ENCODE measurements at places on chromosomes 2 and 18.

GRCh38 chr2:55025082-55025481, 25.2 kb downstream of the RTN4 start:
- DNase-seq, result no peak

- no peak for DNase-seq
Observed at GRCh38 chr2:115842306-115842705, 1399.9 kb downstream of the DPP10 start.

DNA sequence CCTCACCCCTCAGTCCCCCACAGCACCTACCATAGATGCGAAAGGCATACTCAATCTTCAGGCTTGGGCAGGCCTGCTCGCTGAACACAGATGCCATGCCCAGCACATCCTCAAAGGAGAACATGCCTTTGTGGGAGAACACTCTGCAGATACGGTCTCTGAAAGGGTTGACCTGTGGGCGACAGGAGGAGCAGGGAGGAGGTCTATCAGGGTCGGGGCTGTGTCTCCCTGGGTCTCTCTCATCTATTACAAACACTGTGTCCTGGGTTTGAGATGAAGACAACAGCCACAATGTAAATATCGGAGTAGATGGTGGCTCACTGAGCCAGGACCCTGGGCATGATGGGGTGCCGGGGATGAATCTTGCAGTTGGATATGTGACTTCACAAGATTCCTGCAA, 46.0 kb downstream of the CIB4 start:
- no peak for DNase-seq

GRCh38 chr18:21134895-21135294, 23.3 kb upstream of the ROCK1 start:
- DNase-seq, result no peak

DNA sequence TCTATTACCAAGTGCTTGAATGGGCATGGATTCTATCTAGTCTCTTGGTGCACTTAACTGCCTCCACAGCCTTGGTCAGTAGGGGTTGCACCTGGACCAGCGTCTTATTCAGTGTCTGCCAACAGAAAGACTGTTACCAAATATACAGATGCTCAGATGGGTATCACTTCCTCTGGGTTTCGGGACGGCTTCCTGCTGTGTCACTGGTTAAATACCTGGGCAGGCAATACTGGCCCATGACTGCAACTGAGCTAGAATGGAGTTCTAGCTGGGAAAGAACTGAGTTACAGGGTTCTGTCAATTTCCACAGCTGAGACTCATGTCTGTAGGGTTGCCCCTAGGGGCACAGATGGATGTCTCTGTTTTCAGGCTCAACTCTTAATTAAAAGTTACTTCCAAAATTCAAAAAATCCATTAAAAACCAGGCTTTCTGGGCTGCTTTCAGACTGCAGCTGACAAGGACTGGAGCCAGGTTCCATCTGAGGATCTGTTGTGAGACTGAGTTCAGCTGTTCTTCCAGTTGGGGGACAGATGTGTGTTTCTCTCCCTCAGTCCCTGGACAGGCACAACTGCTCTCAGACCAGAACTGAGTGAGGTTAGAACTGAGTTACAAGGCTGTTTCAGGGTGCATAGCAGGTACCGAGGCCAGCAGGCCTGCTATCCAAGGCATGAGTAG, 789.6 kb upstream of the SLC8A1 start:
- DNase-seq, result no peak

DNA sequence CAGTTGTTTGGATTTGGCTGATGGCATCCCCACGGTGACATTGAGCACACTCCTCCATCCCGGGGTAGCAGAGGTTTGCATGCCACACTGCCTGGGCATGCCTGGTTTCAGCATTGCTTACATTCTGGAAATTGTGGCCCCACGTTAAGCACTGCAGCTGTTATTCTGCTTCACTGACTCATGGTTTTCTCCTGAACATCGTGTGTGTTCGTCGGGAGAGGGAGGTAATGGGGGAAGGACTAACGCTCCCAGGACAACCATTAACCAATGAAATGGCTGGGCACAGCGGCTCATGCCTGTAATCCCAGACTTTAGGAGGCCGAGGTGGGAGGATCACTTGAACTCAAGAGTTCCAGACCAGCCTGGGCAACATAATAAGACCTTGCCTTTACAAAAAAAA, 28.2 kb upstream of the YWHAQ start:
- DNase-seq, result no peak

DNA sequence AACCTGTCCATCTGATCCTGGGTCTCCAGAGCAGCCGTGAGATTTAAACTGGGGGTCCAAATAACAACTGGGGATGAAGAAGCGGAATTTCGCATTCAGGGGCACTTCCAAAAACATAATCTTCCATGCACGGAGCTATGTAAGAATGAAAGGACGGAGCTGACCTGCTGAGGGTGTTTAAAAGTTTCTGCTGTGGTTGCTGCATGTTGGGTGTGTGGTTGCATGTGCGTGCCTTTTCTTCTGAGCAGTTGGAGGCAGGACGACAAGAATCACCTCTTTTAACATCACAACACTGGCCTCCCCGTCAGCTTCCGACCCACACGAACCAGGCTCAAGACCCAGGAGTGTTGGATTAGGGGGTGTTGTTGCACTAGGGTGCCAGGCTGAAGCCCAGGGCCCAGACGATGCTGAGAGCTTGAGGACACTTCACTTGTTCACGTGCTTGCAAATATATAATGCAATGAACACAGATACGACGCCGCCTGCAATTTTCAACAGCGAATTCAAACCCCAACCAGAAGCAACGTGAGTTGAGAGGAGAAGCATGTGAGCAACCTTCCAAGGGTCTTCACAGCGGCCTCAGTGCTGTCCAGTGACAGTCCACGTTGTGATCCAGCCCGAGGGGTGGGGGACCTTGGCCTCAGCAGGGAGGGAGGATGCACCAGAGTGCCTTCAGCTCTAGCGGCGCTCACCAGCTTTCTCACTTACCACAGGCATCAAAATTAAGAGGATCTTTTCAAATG, 76.0 kb upstream of the SALL3 start:
- DNase-seq, result no peak

DNA sequence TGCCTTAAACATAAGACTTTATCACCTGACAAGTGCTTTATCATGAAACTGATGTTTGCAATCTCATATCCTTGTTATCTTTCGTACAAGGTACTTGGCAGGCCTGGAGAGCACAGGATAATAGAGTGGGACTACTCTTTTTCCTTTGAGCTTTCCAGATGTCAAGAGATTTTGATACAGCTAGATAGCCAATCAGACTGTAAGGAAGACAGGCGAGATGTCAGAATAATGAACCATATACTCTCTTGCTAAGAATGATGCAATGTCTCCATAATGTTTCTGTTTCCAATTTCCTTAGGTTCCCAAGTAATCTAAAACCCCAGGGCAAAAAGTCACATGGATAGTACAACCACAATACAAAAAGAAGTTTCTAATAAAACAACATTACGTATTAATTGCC, 313.1 kb downstream of the PDE11A start:
- no peak for DNase-seq

- DNase-seq, result no peak
Observed at GRCh38 chr2:54967759-54968365, 82.4 kb downstream of the RTN4 start.

- DNase-seq, result no peak
Observed at GRCh38 chr2:196503398-196503797, 136.1 kb upstream of the CCDC150 start.

GRCh38 chr2:73944714-73945113, 18.0 kb downstream of the DGUOK start:
- no peak for DNase-seq

DNA sequence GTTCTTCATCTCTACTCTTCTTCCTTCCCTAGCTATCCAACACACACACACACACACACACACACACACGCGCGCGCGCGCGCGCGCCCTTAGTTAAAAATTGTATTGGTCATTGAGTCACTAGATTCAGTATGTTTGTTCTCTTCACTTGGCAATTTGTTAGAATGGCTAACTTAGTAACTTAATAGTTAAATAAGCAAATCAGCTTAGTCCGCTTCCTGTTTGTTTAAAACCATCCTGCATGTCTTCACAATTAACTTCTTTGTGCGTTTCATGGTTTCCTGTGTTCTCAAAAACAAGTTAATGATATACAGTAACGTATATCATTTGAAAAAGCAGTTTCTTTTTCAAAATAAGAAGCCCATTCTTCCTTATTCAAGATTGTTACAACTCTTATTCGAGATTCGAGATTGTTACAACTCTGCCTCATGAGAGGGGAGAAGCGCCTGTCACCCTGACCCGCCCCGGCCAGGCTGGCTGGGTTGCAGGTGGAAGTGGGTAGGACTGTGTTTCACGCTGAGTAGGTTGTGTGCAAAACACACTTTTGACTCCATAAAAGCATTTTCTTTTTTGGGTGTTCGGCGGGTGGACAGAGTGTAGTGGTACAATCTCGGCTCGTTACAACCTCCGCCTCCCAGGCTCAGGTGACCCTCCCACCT, 9.5 kb upstream of the CNNM3 start:
- no peak for DNase-seq

- no peak for DNase-seq
Observed at GRCh38 chr2:29110916-29111535, 4.2 kb upstream of the CLIP4 start.

DNA sequence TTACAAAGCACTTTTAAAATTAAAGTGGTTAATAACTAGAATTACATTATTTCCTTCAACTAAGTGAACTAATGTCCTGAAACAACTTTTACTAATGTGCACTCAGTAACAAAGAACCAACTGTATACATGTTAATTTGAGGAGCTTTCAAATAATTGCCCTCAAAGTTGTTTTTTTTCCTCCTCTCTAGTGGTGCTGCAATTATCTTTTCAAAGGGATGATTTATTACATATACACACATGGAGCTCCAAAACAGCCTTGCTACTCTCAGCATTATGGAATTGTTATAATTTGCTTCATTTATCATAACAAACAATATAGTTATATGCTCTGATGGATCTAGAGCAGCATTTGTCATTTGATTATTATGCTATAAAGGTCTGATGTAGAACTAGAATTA, 246.3 kb upstream of the RASGRP3 start:
- no peak for DNase-seq

DNA sequence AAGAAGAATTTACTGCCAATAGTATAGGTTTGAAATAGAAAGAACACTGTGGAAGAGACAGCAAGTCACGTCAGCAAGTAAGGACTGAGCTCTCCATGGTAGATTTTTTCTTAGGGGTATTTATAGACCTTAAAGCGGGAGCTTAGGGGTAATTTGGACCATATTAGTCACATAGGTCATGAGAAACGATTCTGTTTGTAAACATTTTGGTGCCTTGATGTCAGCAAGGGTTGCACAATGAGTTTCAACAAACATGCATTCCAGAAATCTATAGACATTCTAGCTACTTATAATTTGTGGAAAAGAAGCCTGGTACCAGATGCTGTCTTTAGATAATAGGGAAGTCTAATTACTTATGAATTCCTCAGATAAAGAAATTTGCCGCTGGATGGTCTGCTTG, 624.7 kb downstream of the TDRD15 start:
- DNase-seq, result no peak

- DNase-seq, result no peak
Observed at GRCh38 chr2:138324068-138324771, 177.3 kb upstream of the SPOPL start.

DNA sequence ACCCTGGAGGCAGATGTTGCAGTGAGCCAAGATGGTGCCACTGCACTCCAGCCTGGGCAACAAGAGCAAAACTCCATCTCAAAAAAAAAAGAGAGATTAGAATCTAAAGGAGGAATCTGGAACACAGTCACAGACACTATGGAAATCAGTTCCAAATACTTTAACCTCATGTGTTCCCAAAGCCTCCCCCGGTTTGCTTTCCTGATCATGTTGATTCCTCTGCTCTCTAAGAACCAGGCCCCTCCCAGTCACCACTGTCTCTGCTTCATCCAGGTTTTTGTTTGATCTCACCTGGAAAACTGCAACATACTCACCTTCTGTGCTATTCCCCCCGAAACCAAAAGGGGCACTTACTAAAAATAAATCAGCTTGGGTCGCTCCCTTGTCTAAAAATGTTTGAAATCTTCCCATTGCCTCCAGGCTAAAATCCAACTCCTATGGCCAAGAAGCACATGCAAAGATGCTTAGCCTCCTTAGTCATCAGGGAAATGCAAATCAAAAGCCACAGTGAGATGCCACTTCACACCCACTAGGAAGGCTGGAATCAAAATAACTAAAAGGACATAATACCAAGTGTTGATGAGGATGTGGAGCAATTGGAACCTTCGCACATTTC, 6.2 kb upstream of the NEU2 start:
- DNase-seq, result no peak

DNA sequence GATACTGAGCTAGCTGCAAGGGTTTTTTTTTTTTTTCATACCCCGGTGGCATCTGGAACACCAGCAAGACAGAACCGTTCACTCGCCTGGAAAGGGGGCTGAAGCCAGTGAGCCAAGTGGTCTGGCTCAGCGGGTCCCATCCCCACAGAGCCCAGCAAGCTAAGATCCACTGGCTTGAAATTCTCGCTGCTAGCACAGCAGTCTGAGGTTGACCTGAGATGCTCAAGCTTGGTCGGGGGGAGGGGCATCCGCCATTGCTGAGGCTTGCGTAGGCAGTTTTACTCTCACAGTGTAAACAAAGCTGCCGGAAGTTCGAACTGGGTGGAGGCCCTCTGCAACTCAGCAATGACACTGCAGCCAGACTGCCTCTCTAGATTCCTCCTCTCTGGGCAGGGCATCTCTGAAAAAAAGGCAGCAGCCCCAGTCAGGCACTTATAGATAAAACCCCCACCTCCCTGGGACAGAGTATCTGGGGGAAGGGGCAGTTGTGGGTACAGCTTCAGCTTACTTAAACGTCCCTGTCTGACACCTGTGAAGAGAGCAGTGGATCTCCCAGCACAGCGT, 5.1 kb upstream of the MIB1 start:
- no peak for DNase-seq

DNA sequence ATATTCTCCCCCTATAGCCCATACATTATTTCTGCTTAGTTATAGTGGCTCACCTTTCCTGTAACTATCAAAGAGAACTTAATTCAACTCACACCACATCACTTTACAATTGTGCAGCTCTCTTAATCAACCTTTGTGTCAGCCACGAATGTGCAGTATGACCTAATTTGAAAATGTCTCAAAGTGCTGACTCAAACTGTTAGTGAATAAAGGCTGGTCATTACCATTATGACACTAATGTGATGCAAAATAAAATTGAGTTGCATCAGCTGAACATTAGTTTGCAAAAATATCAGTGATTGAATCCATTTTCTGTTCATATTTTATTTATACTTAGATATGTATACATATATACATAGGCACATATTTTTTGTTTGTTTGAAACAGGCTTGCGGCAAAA, 251.8 kb downstream of the MEIS1 start:
- DNase-seq, result no peak

DNA sequence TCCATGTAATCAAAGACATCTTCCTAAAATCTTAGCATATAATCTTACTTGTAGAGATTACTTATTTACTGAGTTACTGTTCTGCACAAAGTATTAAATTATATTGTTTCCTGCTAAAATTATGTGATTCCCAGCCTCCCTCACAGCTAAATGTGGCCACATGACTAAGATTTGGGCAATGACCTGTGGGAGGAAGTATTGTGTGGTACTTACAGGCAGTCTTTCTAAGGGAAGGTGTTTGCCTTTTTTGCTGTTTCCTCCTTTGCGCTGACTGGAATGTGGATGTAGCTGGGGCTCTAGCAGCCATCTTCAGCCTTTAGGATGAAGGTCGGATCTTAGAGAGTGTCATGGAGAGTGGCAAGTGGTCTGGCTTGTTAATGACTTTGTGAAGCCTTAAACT, 146.3 kb upstream of the APCDD1 start:
- DNase-seq, result no peak

Data from amygdala (tissue), 56 donors.